ENCODE measurements at places on chromosomes 2 and 18. TPM values are rescaled to one million over a fixed set of nuclear protein-coding genes. Genes with fewer than 3 reads are reported as not detected.

GRCh38 chr2:228067309-228067708 is 114.2 kb downstream of the SPHKAP start:
- no peak for DNase-seq

GRCh38 chr2:43178602-43179542 is 47.5 kb downstream of the ZFP36L2 start:
- no peak for DNase-seq

GRCh38 chr2:75561566-75562512 is 1.1 kb upstream of the EVA1A start:
- no peak for DNase-seq

DNA sequence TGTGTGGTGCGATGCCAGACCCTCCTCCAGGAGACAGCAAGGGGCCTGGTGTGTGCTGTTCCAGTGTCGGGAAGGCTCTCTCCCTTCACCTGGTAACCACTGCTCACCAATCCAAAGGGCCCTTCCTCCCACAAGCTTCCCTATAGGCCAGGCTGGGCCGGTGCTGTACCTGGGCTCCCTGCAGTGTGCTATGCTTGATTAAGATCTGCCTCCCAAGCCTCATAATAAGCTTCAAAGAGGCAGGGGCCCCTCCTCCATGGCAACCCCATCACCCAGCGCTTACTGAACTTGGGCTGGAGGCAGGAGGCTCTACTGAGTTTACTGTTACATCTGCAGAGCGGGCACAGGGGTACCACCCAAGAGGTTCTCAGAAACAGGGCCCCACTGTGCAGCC is 4.5 kb upstream of the MAL start:
- no peak for DNase-seq

- no peak for DNase-seq
Observed at GRCh38 chr2:54042897-54043620, 72.3 kb upstream of the PSME4 start.

- no peak for DNase-seq
Observed at GRCh38 chr2:6747433-6747832, 118.3 kb downstream of the CMPK2 start.

QPCT gene
- 5.6 TPM for total RNA-seq

Measured in mesenteric fat pad (tissue), 1 donor.